ENCODE measurements at places on chromosomes 7 and 10.
A peak's percentile ranks its signal among the peaks of the same experiment; 100 is the strongest.

DNA sequence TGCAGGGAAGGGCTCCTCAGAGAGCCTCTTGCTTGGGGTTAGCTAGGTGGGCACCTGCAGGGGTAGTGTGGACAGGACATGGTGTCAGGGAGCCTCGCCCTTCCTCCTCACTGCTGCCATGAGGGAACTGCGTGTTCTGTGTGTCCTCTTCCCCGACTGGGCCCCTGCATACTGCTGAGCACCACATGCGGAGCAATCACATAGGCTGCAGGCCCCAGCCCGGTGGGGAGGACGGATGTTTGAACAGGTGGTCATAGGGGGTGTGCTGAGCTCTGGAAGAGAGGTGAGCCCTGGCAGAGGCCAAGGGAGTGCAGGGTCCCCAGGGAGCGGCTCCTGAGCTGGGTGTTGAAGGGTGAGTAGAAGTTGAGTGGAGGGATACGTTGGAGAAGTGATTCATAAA lies 48.3 kb upstream of the ZMIZ2 start:
- no peak for DNase-seq

DNA sequence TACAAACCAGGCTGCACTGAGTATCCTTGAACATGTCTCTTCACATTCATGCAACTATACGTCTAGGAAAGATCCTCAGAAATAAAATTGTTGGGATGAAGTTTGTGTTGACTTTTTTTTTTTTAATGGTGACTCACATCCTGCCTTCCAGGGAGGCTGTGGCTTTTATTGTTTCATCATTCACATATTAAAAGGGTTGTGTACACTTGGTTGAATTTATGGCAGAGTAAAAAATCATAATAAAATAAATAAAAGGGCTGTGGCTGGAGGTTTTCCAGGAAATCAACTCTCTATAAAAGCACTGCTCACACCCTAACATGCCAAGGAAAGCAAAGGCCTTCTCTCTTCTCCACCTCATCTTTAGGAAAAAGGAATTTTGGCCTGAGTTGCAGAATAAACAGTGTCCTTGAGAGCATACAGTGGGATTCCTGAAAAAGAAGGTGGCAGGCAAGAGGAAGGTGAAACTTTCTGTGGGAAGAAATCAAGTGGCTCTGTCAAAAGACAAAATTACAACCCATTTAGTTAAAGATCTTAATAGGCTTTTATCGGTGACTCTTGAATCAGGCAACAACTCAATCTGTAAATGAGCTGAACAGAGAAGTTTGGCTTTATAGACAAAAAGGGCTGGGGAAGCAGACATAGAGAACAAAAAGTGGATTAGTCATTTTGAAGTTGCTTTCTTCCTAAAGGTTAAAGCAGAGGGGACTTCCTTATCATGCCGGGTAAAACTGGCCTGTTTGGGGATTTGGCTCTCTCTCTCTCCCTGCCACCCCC lies 41.6 kb upstream of the FHIP2A start:
- DNase-seq, result no peak

DNA sequence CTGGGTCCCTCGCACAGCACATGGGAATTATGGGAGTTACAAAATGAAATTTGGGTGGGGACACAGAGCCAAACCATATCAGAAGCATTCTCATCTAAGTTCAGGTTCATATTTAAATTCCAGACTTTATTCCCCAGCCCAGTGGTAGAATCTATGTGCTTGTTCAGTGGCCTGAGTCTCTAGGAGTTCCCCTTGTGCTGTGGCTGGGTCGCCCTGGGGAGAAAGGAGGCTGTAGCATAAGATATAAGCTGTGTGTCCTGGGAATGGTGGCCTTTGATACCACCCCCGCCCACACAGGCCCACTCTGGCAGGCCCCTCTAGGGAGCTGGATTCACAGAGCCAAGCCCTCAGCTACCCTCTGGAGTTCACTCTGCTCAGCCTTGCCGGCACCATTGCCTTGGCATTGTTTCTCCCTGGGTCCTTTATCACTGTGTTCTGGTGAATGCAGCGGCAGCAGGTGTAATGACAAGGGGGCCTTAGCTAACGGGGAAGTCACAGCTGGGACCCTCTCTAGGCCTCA lies 64.2 kb downstream of the MINDY4 start:
- no peak for DNase-seq

DNA sequence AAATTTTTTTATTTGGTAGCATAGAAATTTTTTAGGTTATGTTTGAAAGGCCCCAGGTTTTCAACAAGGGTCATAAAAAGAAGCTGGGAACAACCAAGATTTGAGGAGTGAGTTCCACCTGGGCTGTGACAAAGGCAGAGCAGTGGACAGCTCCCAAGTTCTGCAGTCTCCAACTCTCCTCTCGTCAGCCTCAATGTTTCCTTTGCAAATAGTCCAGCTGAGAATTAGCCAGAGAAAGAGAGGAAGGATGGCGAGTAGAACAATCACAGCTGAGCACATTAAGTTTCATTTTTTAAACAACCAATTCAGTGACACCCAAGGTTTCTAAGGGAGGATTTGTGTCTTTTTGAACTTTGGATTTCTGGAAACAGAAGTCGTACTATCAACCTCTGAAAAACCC lies 143.2 kb downstream of the NRCAM start:
- DNase-seq, result no peak

DNA sequence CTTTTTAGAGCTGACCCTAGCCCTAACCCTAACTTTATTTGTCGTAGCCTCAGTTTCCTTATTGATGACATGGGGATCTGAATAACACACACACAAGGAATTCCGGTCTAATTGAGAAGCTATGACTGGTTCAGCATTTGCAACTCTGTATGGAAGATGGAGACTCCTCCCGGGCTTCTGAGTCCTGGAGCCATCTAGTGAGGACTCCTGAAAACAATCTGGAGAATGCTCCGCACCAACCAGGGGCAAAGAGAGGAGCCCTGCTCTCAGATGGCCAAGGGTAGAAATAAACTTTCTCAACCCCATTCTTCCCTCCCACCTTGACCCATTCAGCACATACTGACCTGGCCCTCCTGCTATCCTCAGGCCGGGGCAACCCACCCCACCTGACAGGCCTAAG lies 26.4 kb downstream of the MBL2 start:
- DNase-seq, result no peak

DNA sequence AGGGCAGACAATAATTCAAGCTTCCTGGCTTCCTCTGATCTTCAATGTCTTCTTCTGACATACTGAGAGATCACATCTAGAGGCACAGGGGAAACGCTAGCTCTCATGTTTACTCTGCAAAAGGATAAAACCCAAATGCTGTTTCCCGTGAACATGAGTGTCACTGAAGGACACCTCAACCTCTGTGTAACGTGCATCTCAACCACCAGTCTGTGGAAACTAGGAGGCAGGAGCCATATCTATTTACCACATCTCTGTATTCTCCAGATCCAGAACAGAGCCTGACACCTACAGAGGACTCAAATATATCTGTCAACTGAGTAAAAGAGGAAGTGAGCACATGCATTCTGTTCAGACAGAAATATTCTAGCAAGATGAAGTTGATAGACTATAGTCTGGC lies 140.3 kb upstream of the TARP start:
- DNase-seq, result no peak

DNA sequence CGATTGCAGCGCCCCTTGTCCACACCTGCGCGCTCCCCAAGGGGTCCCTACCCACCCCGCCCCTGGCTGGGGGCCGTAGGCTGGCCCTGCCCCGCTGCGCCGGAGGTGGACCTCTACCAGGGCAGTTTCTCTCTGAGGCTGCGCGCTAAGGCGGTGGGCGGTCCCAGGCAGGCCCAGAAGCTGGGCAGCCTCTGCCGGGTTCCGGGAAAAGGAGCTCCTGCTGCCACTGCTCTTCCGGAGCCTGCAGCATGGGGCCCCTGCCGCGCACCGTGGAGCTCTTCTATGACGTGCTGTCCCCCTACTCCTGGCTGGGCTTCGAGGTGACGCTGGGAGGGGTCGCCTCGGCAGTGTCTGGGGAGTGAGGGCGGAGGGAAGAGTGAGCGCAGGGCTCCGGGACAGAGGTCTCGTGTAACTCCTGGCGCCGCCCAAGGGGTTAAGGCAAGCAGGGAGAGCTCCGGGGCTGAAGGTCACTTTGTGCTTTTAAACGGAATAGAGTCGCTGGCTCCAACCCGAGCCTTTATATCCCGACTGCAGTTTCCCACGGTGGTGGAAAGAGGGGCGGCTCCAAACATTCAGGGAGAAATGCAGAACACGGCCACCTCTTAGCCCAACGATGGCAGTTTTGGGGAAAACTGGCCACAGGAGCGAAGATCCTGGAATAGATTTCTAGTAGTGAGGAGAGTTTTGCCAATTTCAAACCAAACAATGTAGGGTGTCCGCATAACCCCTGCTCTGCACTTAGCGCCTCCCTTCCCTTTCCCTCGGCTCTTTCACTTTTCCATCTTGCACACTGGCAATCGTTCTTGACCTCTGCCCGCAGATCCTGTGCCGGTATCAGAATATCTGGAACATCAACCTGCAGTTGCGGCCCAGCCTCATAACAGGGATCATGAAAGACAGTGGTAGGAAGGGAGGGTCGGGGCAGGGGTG lies at the start of gene GSTK1:
GSTK1 (plus strand) TSS at position 176 of the 930 bp plus-strand sequence; CDS start at position 249, 73 bp downstream.
- DNase-seq, result peak; percentile 66

DNA sequence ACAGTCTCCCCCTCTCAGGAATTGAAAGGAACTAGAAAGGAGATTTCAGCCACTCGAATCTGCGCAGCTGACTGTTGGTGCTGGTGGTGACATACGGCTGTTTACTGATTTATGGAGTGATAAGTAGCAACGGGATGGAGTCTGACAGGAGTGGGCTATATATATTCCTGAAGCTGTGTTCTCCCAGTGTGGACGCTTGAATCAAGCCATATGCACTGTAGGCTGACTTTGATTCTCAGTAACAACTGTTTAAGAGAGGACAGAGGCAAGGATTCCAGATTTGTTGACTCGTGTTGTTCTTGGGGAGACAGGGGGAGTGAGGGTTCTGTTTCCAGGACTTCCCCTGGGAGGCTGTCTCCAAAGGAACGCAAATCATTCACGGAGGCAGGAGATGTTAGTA lies 260.1 kb upstream of the AUTS2 start:
- no peak for DNase-seq

DNA sequence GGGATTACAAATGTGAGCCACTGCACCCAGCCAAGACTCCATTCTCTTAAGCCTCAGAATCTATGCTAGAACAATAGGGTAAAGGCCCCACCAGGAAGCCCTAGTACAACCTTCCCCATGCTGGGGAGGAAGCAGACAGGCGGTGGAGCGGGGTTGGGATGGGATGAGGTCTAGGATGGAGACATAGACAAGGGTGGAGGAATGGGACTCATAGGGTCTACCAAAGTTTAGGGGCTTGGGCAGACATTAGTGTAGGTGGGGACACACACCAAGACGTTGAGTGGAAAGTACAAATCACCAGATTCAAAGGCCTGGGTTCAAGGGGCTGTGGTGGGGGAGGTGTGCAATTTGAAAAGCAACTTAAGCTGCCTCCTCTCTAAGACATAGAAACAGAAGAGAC lies 19.3 kb downstream of the PRSS2 start:
- no peak for DNase-seq

DNA sequence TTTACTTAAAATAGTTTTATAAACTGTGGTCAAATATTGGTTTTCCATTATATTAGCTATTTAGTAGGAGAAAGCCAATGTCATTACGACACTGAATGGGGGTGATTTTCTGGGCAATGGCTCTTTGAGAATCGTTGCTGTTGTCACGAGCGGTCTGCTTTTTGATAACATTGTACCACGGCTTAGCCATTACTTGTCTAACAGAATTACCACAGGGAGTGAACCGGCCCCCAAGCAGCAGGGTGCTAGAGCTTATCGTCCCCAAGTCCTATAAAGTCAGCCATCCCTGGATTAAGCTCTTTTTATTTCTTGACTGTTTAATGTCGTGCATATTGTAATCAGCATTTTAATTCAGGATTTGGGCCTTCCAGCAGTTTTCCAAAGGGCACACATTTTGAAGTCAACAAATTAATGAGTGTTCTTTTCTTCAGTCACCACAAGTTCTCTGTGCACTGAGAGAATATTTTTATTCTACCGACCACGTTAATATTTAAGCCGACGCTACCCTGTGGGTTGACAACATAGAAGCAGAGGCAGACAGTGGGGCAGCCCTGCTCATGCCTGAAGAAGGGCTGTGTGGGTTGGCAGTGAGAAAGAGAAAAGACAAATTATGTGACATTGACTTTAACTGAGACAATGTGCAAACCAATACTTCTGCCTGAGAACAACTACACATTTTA lies 125.8 kb downstream of the ICA1 start:
- DNase-seq, result no peak

DNA sequence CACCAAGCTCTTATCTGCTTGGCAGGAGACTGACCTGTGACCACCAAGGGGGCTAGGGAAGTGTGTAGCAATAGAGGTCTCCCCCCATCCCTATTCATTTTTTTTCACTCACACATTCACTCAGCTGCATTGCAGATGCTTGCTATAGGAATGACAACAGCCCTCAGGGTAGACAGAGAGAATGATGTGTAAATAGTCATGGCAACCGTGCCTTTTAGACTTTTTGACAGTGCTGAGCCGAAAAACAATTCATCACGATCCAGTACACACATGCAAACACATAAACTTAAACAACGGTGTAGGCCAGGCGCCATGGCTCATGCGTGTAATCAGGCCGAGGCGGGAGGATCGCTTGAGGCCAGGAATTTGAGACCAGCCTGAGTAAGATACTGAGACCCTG lies 7.6 kb upstream of the ELN start:
- DNase-seq, result no peak

- DNase-seq, result no peak
These were observed 335.1 kb downstream of the GATA3 start for GRCh38 chr10:8389630-8390029.

GRCh38 chr10:109037978-109038377 lies 885.3 kb downstream of the XPNPEP1 start:
- no peak for DNase-seq

DNA sequence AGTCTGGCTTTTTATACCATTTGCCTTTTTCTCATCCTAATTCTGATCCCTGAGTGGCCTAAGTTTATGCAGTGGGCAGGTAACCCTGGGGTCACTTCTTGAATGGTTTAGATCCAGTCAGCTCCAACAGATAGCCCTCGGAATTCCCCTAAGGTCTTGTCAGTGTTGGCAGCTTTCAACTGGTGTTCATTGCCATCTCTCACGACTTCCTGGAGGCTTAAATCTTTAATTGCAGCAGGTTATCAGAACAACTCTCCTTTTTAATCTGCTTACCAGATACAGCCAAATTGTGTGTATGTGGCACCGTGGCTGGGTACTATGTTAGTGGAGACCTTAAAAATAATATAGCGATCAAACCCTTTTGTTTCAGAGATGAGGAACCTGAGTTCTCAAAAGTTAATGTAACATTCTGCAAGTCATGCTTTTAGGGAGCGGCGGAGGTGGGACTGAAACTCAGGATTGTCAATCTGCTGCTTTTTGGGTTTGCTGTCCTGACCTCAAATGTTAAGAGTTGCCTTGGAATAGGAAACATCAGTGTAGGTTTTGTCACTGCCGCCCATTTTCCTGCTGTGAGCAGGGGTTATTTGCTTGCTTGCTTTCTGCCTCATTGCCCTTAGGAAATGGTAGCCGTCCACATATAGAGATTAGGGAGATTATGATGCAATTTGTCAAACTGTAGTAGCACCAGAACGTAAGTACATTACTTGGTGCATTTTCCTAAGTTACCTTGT lies 818 bp downstream of the DLD start:
- no peak for DNase-seq

GRCh38 chr10:32893434-32893833 lies 64.6 kb downstream of the ITGB1 start:
- no peak for DNase-seq

GRCh38 chr10:103792547-103792946 lies 62.8 kb downstream of the SH3PXD2A start:
- no peak for DNase-seq

Measured in activated CD8-positive, alpha-beta memory T cell treated with anti-CD3 and anti-CD28 coated beads for 1 hour (primary cell).